OCI-LY7 (cell line): ENCODE measurements at places on chromosomes 1 and 21.

GRCh38 chr1:234907940-234908405 lies 220.7 kb downstream of the TOMM20 start:
- no peak for DNase-seq

DNA sequence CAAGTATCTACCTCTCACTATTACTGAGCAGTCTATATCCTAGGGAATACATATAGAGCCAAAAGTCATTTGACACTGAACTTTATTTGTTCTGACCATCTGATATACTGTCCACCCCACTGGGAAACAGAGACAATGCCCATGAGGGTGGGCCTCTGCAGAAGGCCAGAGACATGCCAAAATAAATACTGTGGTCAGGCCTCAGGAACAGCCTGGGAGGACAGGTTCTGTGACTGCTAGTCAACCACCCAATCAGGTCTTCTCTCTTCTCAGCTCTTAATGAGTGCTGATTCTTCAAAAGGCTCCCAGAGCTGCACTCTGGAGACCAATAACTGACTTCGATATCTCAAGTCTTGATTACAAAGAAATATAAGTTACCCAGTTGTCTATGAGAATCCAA lies 5.5 kb upstream of the ANKRD35 start:
- no peak for DNase-seq

DNA sequence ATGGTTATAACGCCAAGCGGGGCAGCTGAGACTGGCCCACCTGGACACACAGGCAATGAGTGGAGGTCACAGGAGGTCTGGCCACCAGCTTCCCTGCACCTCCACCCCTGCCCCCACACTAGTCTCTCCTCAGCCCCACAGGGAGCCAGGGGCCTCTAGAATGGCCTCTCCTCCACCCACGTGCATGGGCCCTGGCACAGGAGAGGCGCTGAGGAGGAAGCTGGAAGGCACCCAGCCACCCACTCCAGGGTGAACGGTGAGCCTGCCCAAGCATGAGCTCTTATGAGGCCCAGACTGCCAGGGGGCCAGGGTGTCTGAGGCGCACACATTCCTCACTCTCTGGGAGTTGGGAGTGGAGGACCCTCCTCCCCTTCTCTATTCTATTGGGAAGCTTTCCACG lies 22.2 kb downstream of the LRP8 start:
- no peak for DNase-seq

DNA sequence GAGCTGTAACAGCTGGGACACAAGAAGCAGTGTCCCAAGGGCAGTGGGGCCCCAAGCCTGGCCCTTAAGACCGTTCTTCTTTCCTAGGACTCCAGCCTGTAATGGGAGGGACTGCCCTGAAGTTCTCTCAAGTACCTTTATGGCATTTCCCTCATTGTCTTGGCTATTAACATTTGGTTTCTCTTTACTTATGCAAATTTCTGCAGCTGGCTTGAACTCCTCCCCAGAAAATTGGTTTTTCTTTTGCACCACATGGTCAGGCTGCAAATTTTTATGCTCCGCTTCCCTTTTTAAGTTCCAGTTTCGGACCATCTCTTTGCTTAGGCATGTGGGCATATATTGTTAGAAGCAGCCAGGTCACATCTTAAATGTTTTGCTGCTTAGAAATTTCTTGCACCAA lies 3.1 kb upstream of the MROH9 start:
- peak; percentile 47 for DNase-seq
